ENCODE measurements at places on chromosomes 2 and 18. TPM values are rescaled to one million over a fixed set of nuclear protein-coding genes. Genes with fewer than 3 reads are reported as not detected.

GRCh38 chr2:220455351-220455990 lies 828.0 kb downstream of the SLC4A3 start:
- no peak for DNase-seq

DNA sequence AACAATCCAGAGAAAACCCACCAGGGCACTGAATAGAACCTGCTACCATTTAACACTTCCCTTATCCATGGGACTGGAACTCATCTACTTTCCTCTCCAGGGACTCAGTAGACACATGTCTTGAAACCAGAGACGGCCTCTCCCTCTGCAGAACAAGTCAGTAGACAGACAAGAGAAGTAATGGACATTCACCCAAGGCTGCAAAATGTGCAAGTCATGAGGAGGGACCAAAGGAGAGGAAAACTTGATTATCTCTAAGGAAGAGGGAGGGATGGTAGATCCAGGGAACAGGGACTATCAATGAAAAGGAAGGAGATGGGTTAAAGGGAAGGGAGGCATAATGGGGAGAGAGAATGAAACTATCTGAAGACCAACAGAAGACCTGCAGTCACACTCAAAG lies 5.3 kb upstream of the TTC39C start:
- DNase-seq: no peak

DNA sequence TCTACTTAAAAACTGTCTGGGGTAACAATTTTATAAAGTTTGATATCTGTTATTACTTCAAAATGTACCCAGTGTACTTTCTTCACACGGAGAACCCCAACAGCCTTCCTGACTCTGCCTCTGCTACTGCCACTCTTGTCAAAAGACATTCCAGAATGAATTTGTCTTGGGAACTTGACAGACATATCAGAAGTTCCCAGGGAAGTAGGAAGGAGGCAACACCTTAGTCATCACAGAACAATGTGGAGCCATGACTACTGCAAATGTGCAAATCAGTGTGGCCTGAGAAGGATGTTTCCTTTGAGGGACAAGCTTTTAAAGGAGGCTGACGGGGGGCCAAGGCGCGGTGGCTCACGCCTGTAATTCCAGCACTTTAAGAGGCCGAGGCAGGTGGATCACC lies 133.8 kb upstream of the RNF152 start:
- DNase-seq: peak; percentile 83

DNA sequence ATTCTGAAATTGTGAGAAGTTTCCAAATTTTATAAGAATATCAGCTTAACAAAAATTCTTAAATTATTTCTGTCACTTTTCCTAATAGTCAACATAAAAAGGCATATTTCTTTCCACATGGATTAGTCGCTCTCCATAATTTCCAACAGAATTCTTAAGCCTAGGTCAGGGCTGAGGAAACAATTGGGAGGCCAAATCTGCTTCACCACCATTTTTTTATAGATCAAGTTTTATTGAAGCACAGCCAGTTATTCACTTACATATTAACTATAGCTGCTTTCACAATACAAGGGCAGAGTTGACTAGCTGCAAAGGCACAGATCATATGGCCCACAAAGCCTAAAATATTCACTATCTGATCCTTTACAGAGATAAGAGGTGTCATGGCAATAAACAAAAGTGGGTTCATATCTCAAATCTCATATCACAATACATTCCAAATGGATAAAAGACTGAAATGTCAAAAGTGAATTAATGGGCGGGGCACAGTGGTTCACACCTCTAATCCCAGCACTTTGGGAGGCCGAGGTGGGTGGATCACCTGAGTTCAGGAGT lies 18.7 kb downstream of the MEMO1 start:
- no peak for DNase-seq

DNA sequence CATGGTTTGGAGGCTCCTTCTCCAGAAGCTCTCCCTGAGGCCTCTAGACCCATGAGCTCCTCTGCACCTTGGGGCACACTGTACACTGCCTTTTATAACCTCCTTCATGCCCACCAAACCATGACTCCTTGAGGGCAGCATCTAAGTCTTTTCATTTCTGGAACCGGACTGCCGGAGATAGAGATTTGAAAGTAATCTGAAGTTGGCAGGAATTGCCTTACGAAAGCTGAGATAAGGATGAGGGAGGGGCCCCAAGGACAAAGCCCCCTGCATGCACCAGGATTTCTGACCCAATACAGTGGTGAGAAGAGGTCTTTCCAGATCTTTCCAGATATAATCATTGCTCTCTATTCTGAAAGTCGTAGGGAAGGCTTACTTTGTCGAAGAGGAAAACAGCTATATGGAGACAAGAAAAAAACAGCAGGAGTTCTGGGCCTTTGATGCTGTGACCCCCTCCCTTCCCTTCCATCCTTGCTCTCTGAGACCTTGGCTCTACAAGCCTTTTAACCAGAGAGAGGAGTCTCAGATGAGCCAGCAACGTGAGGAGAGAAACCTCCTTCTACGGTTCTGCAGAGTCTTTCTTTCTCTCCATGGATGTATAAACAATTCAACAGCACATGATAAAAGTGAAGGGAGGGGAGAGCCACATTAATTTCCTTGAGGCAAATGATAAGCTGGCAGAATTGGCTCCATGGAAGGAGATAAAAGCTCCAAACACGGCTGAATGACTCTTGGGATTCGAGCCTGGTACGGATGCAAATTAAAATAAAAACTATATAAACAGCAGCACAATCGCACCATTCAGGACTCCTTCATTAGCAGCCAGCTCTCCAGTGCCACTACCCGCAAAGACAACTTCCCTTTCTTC lies 88.0 kb upstream of the RTN4 start:
- no peak for DNase-seq

GRCh38 chr2:177666408-177666807 lies 273.8 kb downstream of the AGPS start:
- DNase-seq: no peak

GRCh38 chr2:198347946-198348345 lies 543.6 kb downstream of the PLCL1 start:
- DNase-seq: no peak

DNA sequence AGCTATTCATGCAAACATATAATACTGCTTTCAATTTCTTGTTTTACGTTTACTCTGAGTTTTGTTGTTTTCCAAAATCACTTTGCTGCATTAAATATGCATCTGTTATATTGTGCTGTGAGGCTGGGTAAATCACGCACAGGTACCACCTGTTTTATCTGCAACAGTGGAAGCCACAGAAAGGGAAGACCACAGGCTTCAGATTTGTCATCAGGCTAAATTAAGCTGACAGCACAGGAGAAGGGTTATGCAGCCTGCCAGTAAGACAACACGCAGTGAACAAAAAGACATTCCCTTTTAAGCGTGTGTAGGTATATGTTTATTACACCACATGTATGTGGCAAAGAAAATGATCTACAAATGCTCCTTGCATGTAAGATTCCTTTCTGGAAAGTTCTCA lies 38.2 kb downstream of the ZNF516 start:
- DNase-seq: no peak

DNA sequence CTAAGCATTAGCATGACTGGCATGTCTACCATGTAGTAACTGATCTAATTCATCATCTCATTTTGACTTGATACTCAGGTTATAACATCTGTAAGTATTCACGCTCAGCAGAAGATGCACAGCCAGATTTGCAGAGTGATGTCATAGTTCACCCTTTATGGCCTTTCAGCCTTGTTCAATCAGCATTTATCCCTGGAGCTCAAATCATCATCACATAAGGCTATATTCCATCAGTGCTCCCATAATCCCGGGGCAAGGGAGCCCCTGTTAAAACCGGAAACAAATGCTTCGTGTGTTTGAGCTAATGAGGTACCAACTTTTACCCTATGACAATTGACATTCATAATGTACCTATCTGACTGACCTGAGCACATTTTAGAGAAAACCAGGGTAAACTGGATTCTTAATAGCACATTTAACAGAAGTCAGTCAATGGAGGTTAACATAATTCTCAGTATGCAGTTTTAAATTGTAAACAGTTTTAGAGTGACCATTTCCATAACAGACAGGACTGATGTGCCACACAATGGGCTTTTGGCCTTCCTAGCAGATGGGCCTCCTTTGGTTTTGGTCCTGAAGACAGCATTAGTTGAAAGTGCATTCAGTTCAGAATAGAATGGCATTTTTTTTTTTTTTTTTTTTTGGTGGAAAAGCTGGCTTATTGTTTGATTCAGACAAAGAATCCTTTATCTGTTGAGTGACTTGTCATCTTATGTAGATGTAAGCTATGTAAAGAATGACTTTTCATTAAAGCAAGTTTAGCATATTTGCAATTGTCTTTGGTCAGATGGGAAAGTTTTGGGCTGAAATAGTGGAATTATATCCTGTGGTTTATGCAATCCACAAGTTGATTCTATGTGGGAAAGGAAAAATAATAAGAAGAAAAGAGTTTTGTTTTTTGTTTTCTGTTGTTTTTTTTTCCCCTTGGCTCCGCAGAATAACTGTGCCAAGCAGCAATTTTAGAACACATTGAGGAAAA lies 866.0 kb upstream of the ACVR2A start:
- no peak for DNase-seq

DNA sequence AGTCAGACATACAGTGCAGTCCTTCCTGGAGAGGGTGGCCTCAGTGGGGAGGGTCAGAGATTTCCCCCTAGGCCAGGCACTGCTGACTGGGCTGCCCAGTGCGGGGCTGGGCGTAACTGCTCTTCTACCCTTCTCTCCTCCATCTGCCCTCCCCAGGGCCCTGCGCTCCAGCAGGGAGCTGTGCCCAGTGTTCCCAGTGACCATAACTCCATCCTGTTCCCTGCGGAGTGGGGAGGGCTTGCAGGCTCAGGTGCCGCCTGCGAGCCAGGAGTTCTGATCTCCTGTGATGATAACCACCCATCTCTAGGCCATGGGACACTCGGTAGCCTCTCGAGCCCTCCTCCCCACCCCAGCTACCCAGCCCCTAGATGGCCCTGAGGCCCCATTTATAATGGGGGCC lies 107.6 kb downstream of the SMAD7 start:
- no peak for DNase-seq

DNA sequence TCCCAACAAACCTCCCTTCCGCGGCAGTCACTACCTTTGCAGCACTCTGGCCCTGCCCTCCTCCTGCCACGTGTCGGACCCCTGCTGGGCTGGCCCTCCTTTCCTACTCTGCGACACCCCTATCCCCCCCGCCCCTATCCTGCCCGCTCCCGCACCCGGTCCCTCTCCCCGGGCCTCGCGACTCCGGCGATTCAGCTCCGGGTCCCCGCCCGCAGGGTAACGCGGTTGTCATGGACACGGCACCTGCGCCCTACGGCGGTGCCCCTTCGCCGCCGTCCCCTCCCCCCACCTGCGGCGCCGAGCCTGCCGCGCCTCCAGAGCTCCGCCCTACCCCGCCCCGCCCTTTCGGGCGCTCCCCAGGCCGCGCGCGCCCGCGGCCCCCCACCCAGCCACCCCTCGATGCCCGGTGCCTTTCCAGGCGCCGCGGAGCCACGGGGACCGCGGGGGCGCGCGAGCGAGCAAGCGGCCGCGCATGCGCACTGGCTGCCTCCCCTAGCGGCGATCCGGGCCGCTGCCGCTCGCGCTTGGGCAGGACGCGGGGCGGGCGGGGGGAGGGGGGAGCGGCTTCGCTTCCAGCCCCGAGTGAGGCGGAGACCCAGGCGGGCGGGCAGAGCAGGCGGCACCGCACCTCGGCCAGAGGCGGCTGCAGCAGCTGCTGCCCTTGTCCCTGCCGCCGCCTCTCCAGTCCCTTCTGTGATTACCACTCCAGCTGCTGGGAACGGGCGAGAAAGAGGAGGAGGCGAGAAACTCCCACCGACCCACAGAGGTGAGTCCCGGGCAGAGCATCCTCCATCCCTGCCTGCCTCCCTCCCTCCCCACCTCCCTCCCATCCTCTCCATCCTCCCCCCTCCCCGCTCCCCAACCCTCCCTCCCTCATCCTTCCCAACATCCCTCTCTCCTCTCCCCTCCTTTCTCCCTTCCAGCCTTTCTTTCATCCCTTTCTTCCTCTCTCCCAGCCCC lies at the start of gene CTNNA2:
Gene CTNNA2 (plus strand): TSS at position 610 of the 960 bp plus-strand sequence.
- DNase-seq: peak; percentile 95

- DNase-seq: peak; percentile 20
Observed at GRCh38 chr2:70679259-70679658, 88.7 kb downstream of the ADD2 start.

- DNase-seq: no peak
Observed at GRCh38 chr2:44362207-44363015, 664 bp downstream of the CAMKMT start.

DNA sequence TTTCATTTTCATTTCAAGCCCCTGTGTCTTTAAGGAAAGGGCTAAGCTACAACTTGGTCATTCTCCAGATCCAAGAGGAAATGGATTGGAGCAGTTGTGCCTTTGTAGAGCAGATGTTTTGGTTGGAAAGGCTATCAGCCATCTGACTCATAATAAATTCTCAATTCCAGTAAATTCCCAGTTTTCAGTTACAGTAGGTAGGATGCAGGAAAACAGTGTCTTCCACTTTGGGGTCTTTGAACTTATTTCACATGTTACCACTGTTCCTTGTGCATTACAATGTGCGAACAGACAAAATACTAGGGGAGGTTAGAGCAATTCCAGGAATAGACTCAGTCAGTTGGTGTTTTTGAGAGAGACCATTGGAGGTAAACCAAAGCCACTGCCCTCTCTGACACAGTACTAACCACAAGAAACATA lies 211.9 kb downstream of the BABAM2 start:
- DNase-seq: no peak

DNA sequence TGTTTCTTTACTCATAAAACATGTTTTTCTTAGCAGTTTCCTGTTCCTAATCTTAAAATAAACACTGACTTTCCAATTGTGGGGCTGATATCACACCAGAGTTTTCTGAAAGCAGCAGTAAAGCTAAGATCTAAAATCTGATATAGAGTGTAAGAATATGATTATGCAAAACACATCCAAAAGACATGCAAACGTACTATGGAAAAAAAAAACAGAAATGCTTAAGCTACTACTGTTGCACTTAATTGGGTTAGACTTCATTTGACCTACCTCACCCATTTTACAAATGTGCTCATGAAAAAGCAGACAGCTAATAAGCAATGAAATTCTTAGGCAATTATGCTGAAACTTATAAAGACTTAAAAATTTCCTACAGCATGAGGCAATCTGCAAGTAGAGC lies 10.5 kb downstream of the CYTIP start:
- no peak for DNase-seq

DNA sequence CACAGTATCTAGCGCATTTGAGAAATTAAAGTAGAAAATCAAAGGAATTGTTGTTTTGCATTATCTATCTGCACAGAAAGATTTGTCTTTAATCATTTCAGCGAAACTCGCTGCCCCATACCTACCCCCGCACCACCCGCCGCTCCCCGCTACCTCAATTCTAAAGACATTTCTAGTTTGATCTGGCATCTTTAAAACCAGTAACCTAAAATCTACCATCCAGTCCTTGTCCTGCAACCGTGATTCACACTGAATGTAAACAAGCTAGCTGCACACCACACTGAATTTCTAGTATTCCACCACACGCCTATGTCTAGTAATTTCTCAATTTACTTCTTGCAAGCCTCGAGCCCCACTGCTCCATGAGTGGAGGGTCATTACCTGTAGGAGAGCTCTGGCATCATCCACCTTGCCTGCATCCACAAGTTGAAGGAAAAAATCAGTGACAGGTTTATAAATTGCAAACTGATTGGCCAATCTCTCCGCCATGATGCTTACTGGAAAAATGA lies 60.1 kb downstream of the ABCG8 start:
- DNase-seq: no peak

- no peak for DNase-seq
Observed at GRCh38 chr2:150732064-150732463, 244.6 kb upstream of the RND3 start.

IL36B gene
- not detected for total RNA-seq

C2orf66 gene
- 0.15 TPM for total RNA-seq

CNDP1 gene
- not detected for total RNA-seq

TCF7L1 gene
- 90.6 TPM for total RNA-seq

GALNT3 gene
- total RNA-seq: 5.6 TPM

CAPN10 gene
- 55.6 TPM for total RNA-seq

DRC1 gene
- 0.33 TPM for total RNA-seq

BAZ2B gene
- total RNA-seq: 60.5 TPM

MEIS1 gene
- total RNA-seq: 4.0 TPM

HOXD1 gene
- 0.18 TPM for total RNA-seq

CRYGC gene
- total RNA-seq: not detected
